A549 treated with Hydrocortisone at 1 μM for 4 hours (cell line): ENCODE measurements at places on chromosomes 4 and X. TPM values are rescaled to one million over a fixed set of nuclear protein-coding genes. Genes with fewer than 3 reads are reported as not detected.

Gene FANCB
- 2.0 to 4.4 TPM (median 2.8 TPM) in 5 replicates for total RNA-seq

Gene SNCA
- 0.16 to 0.25 TPM (median 0.22 TPM) in 3 of 5 replicates, not detected in the others for total RNA-seq

Gene ZNF711
- 0.52 to 0.99 TPM (median 0.83 TPM) in 5 replicates for total RNA-seq

Gene CHST7
- total RNA-seq = 25.0 to 49.0 TPM (median 38.9 TPM) in 5 replicates

Gene GRPEL1
- 61.1 to 67.6 TPM (median 64.2 TPM) in 5 replicates for total RNA-seq
